ENCODE measurements at places on chromosomes 12 and 14.

DNA sequence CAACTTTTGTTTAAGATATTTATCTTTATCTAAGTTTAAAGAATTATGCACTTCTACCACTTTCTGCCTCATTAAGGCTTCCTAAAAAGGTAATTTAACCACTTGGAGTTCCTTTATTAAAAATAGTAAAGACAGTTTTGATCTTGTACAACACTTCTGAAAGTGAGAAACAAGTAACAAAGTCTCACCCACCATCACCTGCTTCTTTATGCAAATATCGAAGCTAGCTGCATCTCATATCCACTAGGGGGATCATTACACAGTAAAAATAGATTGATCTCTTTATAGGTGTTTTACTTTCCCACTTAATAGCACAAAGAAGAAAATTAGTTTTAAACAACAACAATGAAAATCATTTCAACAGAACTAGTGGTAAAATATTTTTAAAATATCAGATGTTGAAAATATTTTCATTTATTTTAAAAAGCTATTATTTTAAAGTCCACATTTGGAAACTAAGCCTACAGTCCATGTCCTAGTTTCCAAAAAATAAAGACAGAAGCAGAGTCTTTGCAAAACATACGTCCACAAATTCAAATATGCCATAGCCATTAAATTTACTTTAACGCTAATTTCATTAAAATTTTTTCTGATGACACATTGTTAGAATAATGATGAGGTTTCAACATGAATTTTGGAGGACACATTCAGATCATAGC lies 160.0 kb upstream of the SOX5 start:
- no peak for DNase-seq

DNA sequence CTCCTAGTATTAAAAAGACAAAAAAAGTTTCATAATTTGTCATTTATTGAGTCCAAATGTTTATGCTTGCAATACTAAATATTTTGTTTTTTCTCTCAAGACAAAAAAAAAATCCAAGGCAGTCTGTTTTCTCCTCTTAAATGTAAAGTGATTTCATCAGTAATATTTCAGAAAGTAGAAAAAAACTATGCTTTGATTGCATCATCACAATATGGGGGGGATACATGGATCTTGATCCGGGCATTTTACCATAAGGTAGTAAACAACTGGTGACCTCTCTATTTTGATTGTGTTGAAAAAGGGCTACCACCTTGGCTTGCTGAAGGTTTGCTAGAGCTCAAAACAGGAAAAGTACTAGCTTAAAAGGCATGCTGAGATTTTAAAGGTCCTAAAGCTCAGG lies 43.6 kb downstream of the ERGIC2 start:
- no peak for DNase-seq

DNA sequence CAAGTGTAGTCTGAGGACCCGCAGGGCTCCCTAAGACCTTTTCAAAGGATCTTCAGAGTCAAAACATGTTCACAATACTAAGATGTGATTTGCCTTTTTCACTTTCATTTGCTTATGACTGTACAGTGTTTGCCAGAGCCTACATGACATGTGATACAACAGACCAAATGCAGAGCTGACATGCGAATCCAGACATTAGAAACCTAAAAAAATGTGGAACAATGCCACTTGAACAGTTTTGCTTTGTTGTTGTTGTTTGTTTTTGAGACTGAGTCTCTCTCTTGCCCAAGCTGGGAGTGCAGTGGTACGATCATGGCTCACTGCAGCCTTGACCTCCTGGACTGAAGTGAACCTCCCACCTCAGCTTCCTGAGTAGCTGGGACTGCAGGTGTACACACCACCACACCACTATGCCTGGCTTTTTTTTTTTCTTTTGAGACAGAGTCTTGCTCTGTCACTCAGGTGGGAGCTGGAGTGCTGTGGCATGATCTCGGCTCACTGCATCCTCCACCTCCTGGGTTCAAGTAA lies 5.3 kb upstream of the RAB35 start:
- no peak for DNase-seq

GRCh38 chr14:71776471-71777360 lies 155.5 kb upstream of the RGS6 start:
- DNase-seq, result no peak

- no peak for DNase-seq
Observed at GRCh38 chr12:94080341-94081009, 67.9 kb upstream of the PLXNC1 start.

DNA sequence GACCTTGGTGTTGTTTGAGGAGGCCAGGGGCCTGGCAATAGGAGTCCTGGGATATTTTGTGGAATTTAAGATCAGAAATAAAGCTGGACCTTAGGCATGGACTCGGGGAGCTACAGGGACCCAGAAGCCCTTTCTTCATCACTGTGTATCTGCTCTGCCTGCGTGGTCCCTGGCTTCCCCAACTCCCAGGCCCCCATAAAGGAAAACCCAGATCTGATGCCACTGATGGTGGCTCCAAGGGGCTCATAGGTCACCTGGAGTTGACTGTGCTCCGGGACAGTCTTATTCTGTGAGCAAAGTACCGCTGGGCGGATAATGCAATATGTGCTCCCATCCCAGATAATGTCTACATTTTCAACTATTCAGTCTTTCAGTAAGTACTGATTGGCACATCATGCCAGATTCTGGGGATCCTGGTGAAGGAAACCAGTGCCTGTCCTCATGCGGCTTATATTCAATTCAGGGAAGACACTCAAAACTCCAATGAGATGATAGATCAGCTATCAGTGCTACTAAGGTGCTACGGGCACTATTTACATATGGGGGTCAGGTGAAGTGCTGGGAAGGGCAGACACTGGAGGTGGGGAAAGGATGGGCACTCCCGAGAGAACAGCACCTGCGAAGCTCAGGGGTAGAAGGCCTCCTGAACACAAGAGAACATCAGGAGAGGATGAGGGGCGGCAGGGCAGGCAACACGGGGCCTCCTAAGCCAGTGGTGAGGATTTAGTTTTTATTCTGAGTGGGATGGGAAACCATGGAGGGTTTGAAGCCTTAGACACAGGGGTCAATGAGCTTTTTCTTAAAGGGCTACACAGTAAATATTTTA lies 5.5 kb upstream of the SELPLG start:
- no peak for DNase-seq

DNA sequence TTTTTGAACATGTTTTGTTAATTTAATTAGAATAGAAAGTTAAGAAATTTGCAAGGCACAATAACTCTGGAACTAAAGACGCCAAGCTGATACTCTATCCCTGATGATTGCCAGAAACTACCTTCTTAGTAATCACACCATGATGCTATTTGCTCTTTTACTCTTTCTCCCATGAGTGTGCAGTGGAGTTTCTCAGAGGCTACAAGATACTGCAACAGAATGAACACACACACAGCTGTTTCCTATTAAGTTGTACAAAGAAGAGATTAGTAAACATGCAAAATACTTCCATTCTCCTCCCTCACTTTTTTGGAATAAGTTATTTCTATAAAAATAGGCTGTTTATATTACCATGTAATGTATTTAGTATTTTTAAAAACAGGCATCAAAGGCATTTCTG lies 1367.5 kb downstream of the AACS start:
- DNase-seq, result no peak

- DNase-seq, result no peak
Observed at GRCh38 chr14:92033906-92034687, 5.8 kb downstream of the TRIP11 start.

DNA sequence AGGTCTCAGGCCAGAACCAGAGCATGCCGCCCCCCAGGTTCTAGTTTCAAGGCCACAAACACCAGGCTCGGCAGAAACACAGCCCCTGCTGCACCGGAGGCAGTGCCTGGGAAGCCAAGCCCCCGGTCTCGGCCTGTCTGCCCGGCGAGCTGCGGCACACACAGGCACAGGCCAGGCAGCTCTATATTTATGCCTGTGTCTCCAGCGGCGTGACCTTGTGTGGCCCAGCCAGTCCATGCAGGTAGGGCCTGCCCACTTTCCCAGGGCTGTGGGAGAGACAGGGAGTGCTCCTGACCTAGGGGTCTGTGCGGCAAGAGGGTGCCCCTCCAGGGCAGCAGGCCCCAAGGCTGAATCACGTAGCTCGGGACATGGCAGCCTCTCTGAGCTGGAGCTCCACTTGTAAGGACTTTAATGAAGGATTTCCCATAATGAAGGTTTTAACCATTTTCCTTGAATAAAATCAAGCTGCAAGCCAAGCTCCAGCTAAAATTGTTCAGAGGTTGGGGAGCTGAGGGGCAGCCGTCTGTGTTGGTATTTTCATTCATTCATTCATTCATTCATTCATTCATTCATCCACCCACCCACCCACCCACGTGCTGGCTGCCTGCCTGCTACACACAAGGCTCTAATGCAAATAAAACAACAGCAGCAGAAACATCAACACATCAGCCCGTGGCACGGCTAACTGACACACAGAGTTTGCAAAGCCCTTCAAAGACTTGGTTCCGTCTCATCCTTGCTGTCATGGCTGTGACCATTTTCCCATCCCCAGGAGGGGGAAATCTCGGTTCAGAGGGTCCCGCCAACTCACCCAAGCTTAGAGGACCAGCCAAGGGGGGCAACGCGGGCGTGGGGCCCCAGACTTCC lies 92.0 kb downstream of the RFLNA start:
- no peak for DNase-seq

- DNase-seq, result no peak
Observed at GRCh38 chr12:58774731-58775130, 145.6 kb downstream of the LRIG3 start.

GRCh38 chr12:47545938-47546609 lies 159.8 kb downstream of the RPAP3 start:
- no peak for DNase-seq

DNA sequence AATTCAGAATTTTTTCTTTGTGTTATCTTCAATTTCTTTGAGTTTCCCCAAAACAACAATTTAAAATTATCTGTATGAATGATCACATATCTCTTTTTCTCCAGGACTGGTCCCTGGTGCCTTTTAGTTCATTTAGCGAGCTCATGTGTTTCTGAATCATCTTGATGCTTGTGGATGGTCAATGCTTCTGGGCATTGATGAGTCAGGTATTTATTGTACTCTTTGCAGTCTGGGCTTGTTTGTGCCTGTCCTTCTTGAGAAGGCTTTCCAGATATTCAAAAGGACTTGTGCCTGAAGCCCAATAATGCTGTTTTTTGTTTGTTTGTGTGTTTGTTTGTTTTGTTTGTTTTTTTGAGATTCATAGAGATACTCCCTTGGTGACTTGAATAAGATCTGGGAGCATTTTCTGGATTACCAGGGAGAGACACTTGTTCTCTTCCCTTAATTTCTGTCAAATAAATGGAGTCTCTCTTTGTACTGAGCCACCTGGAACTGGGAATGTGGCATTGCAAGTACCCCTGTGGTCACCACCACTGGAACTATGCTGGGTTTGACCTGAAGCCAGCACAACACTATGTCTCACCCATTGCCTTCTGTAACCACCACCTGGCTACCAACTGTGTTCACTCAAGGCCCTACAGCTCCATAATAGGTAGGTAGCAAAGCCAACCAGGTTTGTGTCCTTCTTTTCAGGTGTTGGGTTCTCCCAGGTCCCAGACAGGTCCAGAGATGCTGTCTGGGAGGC lies 56.3 kb downstream of the SLC6A15 start:
- DNase-seq, result no peak

- no peak for DNase-seq
Observed at GRCh38 chr12:1821805-1822204, 1.4 kb downstream of the LRTM2 start.

DNA sequence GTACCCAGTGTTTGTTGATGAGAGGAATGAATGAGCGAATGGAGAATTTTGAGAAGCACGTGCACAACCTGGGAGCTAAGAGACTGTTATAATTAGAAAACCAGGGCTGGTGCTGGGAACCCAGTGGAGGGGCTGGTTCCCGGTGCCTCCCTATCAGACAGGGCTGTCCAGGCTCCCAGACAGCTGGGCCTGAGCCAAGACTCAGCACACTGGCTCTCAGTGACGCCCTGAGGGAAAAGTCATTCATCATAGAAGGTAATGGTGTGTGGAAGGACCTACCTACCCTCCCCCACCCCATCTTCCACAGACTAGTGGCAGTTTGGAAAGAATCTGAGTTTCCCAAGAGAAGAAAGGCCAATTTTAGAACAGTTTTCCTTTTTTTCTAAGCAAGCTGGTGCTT lies 34.7 kb downstream of the KCNA5 start:
- no peak for DNase-seq

GRCh38 chr12:3536096-3536875 lies 45.3 kb downstream of the PRMT8 start:
- DNase-seq, result no peak

GRCh38 chr12:122859303-122860039 lies 24.2 kb downstream of the HIP1R start:
- DNase-seq, result no peak

GRCh38 chr14:41749429-41749828 lies 142.8 kb downstream of the LRFN5 start:
- DNase-seq, result no peak

GRCh38 chr12:121637231-121637914 lies 11.0 kb downstream of the ORAI1 start:
- DNase-seq, result no peak

DNA sequence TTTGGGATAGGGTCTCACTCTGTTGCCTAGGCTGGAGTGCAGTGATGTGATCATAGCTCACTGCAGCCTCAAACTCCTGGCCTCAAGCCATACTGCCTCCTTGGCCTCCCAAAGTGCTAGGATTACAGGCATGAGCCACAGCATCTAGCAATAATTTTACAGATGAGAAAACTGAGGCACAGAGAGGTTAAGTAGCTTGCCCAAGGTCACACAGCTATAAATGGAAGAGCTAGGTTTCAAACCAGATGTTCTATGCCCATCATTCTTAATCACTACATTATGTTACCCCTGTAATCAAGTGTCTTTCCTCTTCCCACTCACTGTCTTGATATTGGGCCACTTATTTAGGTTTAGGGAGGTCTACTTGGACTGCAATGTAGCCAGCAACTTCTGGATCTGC lies 3.6 kb downstream of the SLC17A8 start:
- DNase-seq, result no peak

- DNase-seq, result no peak
Observed at GRCh38 chr14:43949400-43949799, 557.7 kb downstream of the FSCB start.

DNA sequence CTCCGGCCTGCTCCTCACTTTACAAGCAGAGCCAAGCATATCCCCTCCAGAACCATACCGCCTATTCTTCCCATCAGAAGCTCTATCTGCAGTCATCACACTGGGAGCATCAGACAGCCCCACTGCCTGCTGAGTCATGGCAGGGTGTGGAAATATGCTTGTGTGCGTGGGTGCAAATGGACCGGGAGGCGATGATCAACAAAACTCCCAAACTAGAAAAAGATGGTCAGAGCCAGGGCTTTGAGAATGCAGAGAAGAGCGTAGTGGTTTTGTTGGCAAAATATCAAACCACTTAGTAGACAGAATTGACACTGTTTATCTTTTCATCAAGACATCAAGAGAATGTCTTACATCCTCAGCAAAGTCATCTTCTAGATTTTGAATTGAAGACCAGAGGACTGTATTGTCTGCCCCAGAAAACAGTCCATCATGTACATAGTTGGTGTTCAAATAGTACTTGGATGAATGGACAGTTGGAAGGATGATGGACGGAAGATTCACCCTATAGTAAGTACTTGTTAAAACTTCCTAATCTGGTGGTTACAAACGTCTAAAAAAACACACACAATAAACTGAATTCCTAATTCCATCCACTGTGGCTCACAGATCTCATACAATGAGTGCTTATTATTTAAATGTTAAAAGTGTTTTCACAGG lies 54.9 kb downstream of the VWF start:
- no peak for DNase-seq
